ENCODE measurements at places on chromosomes 7 and 10. TPM values are rescaled to one million over a fixed set of nuclear protein-coding genes. Genes with fewer than 3 reads are reported as not detected.

Gene SLK
- total RNA-seq, result 29.8 TPM

GRCh38 chr10:10865303-10865702 is 152.4 kb upstream of the CELF2 start:
- no peak overlapping the region for H3K27ac ChIP-seq
- H3K4me1 ChIP-seq, result no peaks in the 10 kb centered on the region
- no peak overlapping the region for H3K4me3 ChIP-seq
- no peak for DNase-seq
- no peaks in the 10 kb centered on the region for H3K27me3 ChIP-seq

DNA sequence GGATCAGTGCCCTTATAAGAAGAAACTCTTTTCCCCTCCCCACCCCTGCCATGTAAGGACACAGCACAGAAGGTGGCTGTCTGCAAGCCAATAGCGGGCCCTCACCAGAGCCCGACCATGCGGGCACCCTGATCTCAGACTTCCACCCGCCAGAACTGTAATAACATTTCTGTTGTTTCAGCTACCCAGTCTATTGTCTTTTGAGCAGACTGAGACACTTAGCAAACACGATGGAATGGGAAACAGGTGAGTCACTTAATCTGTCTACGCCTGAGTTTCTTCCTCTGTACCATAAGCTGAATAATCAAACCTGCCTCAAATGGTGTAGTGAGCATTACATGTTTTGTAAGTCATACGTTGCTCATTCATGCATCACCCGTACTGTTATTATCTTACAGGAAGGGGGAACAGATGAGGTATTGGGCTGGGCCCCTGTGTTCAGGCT is 58.2 kb downstream of the STRA8 start:
- peaks cover 4% of the 10 kb centered on the region for H3K36me3 ChIP-seq
- no peak overlapping the region for H3K4me3 ChIP-seq
- H3K27ac ChIP-seq, result no peak overlapping the region

GRCh38 chr10:60611291-60611747 is 167.0 kb upstream of the CDK1 start:
- no peak for DNase-seq
- H3K4me1 ChIP-seq, result no peaks in the 10 kb centered on the region
- H3K36me3 ChIP-seq, result peaks cover 17% of the 10 kb centered on the region
- H3K27me3 ChIP-seq, result no peaks in the 10 kb centered on the region

- H3K27me3 ChIP-seq, result no peaks in the 10 kb centered on the region
- no peaks in the 10 kb centered on the region for H3K4me1 ChIP-seq
- no peak overlapping the region for H3K4me3 ChIP-seq
- H3K36me3 ChIP-seq, result no peaks in the 10 kb centered on the region
- no peak overlapping the region for H3K27ac ChIP-seq
These were observed 612.6 kb downstream of the AUTS2 start for GRCh38 chr7:70210936-70211310.

Gene TFEC
- 0.83 TPM for total RNA-seq

Gene HOXA5
- total RNA-seq, result not detected

Gene NXPH1
- not detected for total RNA-seq

GRCh38 chr10:100014071-100014762 is 4.5 kb upstream of the DNMBP start:
- no peak for DNase-seq
- H3K4me1 ChIP-seq, result peaks cover 10% of the 10 kb centered on the region
- H3K4me3 ChIP-seq, result no peak overlapping the region
- no peaks in the 10 kb centered on the region for H3K36me3 ChIP-seq
- H3K27ac ChIP-seq, result peak overlapping the region; percentile 2
- H3K27me3 ChIP-seq, result no peaks in the 10 kb centered on the region

DNA sequence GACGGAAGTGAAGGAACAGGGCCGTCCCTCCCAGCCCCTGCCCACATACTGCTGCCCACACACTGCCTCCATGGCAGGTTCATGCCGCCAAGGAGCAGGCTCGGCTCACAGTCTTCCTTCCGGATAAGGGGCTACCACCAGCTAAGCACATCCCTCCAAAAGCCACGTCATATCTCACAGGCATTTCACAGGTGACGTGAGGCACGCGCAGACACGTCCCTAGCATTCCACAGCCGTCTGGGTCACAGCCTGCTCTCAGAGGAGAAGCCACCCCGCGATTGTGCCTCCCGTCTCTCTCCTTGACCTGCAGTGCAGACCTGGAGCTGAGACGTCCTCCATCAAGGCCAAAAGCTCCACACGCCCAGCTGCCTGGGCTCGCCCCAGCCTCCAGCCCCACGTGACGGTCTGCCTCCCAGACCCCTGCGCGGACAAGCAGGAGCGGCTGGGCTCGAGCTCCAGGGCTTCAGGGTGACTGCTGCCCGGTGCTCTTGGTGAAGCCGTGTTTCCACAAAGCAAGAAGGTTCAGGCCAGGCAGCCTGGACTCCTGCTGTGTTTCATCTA is 114.0 kb downstream of the MAD1L1 start:
- DNase-seq, result no peak
- H3K27me3 ChIP-seq, result no peaks in the 10 kb centered on the region
- H3K27ac ChIP-seq, result peak overlapping the region; percentile 76
- H3K4me1 ChIP-seq, result peaks cover 55% of the 10 kb centered on the region

- no peak overlapping the region for H3K4me3 ChIP-seq
- H3K4me1 ChIP-seq, result no peaks in the 10 kb centered on the region
- DNase-seq, result no peak
- H3K36me3 ChIP-seq, result peaks cover 2% of the 10 kb centered on the region
- H3K27ac ChIP-seq, result no peak overlapping the region
- no peaks in the 10 kb centered on the region for H3K27me3 ChIP-seq
These were observed 18.8 kb downstream of the BMPR1A start for GRCh38 chr10:86775056-86775869.

GRCh38 chr10:117546020-117546580 is 3.6 kb downstream of the EMX2 start:
- DNase-seq, result no peak
- H3K27ac ChIP-seq, result no peak overlapping the region
- peaks cover 39% of the 10 kb centered on the region for H3K27me3 ChIP-seq
- peaks cover 39% of the 10 kb centered on the region for H3K4me1 ChIP-seq
- H3K4me3 ChIP-seq, result no peak overlapping the region

GRCh38 chr10:117892681-117893220 is 154.0 kb downstream of the RAB11FIP2 start:
- no peak for DNase-seq
- peaks cover 8% of the 10 kb centered on the region for H3K27me3 ChIP-seq
- no peaks in the 10 kb centered on the region for H3K4me1 ChIP-seq
- H3K27ac ChIP-seq, result no peak overlapping the region
- H3K36me3 ChIP-seq, result peaks cover 7% of the 10 kb centered on the region
- no peak overlapping the region for H3K4me3 ChIP-seq

- no peaks in the 10 kb centered on the region for H3K27me3 ChIP-seq
- no peak overlapping the region for H3K27ac ChIP-seq
- H3K36me3 ChIP-seq, result peaks cover 10% of the 10 kb centered on the region
- H3K4me3 ChIP-seq, result no peak overlapping the region
- no peak for DNase-seq
These were observed 116.8 kb downstream of the IQUB start for GRCh38 chr7:123417580-123417979.

DNA sequence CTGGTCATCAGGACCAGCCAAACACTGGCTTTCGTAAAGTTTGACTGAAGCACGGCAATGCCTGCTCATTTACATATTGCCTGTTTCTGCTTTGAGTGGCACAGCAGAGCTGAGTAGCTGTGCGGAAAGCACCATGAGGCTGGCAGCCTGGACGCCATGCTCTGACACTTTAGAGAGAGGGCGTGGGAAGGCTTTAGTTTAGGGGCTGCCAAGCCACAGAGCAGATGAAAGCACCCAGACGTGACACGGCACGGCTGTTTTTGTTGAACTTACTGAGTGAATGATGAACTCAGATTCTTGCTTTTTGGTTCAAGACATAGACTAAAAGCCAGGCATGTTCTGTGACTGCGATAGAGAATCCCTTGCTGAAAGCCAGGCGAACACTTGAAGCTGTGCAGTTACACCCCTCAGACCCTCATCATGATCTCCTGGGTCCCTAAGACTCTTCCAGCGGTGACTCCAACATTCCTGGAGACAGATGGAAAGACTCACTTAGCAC is 182.1 kb downstream of the ZMYND11 start:
- peaks cover 8% of the 10 kb centered on the region for H3K36me3 ChIP-seq
- H3K27ac ChIP-seq, result peak overlapping the region; percentile 75
- peaks cover 57% of the 10 kb centered on the region for H3K4me1 ChIP-seq
- H3K4me3 ChIP-seq, result peak overlapping the region; percentile 31
- peak; percentile 69 for DNase-seq

GRCh38 chr10:69863580-69863979 is 61.9 kb downstream of the COL13A1 start:
- no peak for DNase-seq
- no peak overlapping the region for H3K4me3 ChIP-seq
- H3K27me3 ChIP-seq, result peaks cover 2% of the 10 kb centered on the region
- H3K36me3 ChIP-seq, result no peaks in the 10 kb centered on the region
- no peak overlapping the region for H3K27ac ChIP-seq
- peaks cover 3% of the 10 kb centered on the region for H3K4me1 ChIP-seq

DNA sequence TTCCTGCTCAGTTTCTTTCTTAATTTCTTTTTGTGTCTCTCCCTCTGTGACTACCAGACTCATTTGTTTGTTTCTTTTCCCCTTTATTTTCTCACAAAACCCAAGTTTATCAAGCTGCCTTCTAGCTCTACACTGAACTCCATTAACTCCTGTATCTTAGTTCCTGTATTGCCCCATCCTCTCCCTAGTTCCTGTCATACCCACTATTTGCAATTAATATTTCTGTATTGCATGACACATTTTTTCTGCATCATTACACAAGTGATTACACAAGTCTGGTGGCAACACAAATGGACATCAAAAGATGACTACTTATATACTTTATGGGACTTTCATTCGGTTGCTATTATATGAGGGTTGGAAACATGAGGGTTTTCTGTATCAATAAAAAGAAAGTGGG is 26.9 kb upstream of the OR9A4 start:
- H3K27me3 ChIP-seq, result peaks cover 17% of the 10 kb centered on the region
- no peak for DNase-seq
- no peaks in the 10 kb centered on the region for H3K4me1 ChIP-seq
- no peak overlapping the region for H3K4me3 ChIP-seq
- H3K27ac ChIP-seq, result no peak overlapping the region

DNA sequence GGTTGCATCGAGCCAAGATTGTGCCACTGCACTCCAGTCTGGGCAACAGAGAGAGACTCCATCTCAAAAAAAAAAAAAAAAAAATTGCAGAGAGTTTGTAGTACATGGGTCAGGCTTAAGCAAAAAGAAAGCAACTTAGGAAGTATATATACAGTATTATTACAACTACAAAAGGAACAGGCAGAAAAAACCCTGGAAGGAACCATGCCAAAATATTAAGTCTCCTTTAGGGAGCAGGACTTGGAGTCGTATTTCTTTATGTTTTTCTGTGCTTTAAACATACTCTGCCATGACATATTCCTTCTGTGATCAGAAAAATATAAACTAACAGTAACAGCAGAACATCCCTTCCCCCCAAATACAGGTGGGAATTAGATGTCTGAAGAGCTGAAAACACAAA is 144.4 kb downstream of the CUX1 start:
- peaks cover 31% of the 10 kb centered on the region for H3K4me1 ChIP-seq
- no peak overlapping the region for H3K4me3 ChIP-seq
- H3K27me3 ChIP-seq, result no peaks in the 10 kb centered on the region
- DNase-seq, result no peak
- H3K36me3 ChIP-seq, result no peaks in the 10 kb centered on the region

Gene MEPCE
- total RNA-seq, result 66.8 TPM

- H3K4me1 ChIP-seq, result no peaks in the 10 kb centered on the region
- no peak for DNase-seq
- no peaks in the 10 kb centered on the region for H3K36me3 ChIP-seq
- no peak overlapping the region for H3K4me3 ChIP-seq
- peaks cover 3% of the 10 kb centered on the region for H3K27me3 ChIP-seq
These were observed 437.1 kb upstream of the PHF14 start for GRCh38 chr7:10536561-10536960.

GRCh38 chr7:67764289-67764688 is 767.7 kb downstream of the TYW1 start:
- H3K27me3 ChIP-seq, result no peaks in the 10 kb centered on the region
- H3K36me3 ChIP-seq, result no peaks in the 10 kb centered on the region
- H3K4me1 ChIP-seq, result no peaks in the 10 kb centered on the region
- no peak for DNase-seq

GRCh38 chr10:112525200-112525599 is 78.2 kb downstream of the VTI1A start:
- H3K27me3 ChIP-seq, result no peaks in the 10 kb centered on the region
- no peak overlapping the region for H3K4me3 ChIP-seq
- no peak overlapping the region for H3K27ac ChIP-seq

Gene ANKMY2
- total RNA-seq, result 13.6 TPM

DNA sequence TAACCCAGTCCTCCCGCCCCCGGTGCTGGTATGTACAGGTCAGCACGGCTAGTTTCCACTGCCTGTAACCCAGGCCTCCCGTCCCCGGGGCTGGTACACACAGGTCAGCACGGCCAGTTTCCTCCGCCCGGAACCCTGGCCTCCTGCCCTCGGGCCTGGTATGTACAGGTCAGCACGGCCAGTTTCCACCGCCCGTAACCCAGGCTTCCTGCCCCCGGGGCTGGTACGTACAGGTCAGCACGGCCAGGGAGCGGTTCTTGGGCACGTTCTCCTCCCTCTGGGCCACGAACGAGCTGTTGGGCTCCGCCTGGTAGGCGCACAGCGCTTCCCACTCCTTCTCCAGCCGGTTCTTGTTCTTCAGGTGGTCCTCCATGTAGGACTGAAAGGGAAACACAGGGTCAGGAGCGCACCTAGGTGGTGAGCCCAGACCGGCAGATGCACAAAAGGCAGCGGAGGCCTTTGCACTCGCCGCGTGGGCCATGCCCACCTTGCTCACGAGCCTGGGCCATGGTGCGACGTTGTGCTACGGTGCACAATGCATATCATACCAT is 284.4 kb downstream of the DNAJB6 start:
- no peak for DNase-seq
- no peaks in the 10 kb centered on the region for H3K27me3 ChIP-seq
- H3K36me3 ChIP-seq, result no peaks in the 10 kb centered on the region
- no peak overlapping the region for H3K27ac ChIP-seq

DNA sequence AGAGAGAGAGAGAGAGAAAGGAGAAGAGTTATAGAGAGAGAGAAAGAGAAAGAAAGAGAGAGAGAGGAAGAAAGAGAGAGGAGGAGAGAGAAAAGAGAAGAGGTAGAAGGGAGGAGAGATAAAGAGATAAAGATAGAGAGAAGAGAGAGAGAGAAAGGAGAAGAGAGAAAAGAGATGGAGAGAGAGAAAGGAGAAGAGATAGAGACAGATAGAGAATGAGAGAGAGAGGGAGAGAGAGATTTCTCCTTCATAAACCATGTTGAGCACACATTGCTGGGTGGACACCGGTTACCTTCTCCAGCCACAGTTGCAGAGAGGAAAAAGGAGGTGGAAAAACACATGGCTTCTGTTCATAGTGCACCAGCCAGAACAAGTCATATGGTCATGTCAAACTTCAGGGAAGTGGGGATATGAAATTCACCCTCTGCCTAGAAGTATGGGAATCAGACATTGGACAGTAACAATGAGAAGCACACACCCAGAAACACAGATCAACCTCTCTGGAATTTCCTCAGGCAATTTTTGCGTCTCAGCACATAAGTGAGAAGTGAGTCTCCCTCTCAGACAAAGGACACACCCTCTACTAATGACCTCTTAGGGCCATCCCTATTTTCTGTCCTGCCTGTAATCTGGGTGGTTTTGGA is 172.5 kb upstream of the SVIL start:
- peaks cover 22% of the 10 kb centered on the region for H3K27me3 ChIP-seq
- H3K4me1 ChIP-seq, result peaks cover 11% of the 10 kb centered on the region
- H3K4me3 ChIP-seq, result no peak overlapping the region

Gene CC2D2B
- not detected for total RNA-seq
